ENCODE measurements at places on chromosomes 5 and 9. TPM values are rescaled to one million over a fixed set of nuclear protein-coding genes. Genes with fewer than 3 reads are reported as not detected.

SPTAN1 gene
- 207 TPM for total RNA-seq

FIBCD1 gene
- total RNA-seq: 1.1 TPM

FAM163B gene
- total RNA-seq: not detected

TIMD4 gene
- total RNA-seq: not detected

DMRT2 gene
- 21.1 TPM for total RNA-seq

INSL4 gene
- not detected for total RNA-seq

AFAP1L1 gene
- total RNA-seq: 15.0 TPM

PSD2 gene
- not detected for total RNA-seq

PCDHAC1 gene
- 1.5 TPM for total RNA-seq

GALNT12 gene
- 5.4 TPM for total RNA-seq

NTRK2 gene
- 0.64 TPM for total RNA-seq

HSD17B4 gene
- total RNA-seq: 96.5 TPM

SLC4A9 gene
- not detected for total RNA-seq

KIF4B gene
- 0.03 TPM for total RNA-seq

INSYN2B gene
- total RNA-seq: 1.2 TPM

ABLIM3 gene
- 3.5 TPM for total RNA-seq

TENT4A gene
- total RNA-seq: 23.3 TPM

ZNF622 gene
- total RNA-seq: 66.6 TPM

KCNV2 gene
- not detected for total RNA-seq

CEL gene
- total RNA-seq: not detected

PCDHGA4 gene
- 2.0 TPM for total RNA-seq

PTGES gene
- total RNA-seq: 20.8 TPM

C6 gene
- total RNA-seq: not detected

ADAMTSL1 gene
- total RNA-seq: 8.3 TPM

PNPLA7 gene
- total RNA-seq: 1.8 TPM

INSL6 gene
- total RNA-seq: not detected

PPP1R2B gene
- not detected for total RNA-seq

KIF20A gene
- 61.7 TPM for total RNA-seq

GFI1B gene
- not detected for total RNA-seq

TMEFF1 gene
- 0.45 TPM for total RNA-seq

OR1J2 gene
- not detected for total RNA-seq

IFNB1 gene
- total RNA-seq: not detected

AQP7 gene
- not detected for total RNA-seq

C9orf43 gene
- total RNA-seq: 0.45 TPM

IL9 gene
- not detected for total RNA-seq

ZNF879 gene
- 0.68 TPM for total RNA-seq

ZCCHC10 gene
- total RNA-seq: 9.5 TPM

ADRA1B gene
- total RNA-seq: 1.3 TPM

BHMT2 gene
- total RNA-seq: not detected

CYLC2 gene
- not detected for total RNA-seq

SCGB3A2 gene
- not detected for total RNA-seq

SPINK13 gene
- not detected for total RNA-seq

DAB2 gene
- total RNA-seq: 14.2 TPM

CLIC3 gene
- not detected for total RNA-seq

DDX31 gene
- total RNA-seq: 20.1 TPM

ELL2 gene
- 26.1 TPM for total RNA-seq

HAVCR2 gene
- 1.2 TPM for total RNA-seq

TAF11L10 gene
- not detected for total RNA-seq

PTGS1 gene
- total RNA-seq: 1.1 TPM

IGIP gene
- total RNA-seq: 1.4 TPM

CDC14B gene
- 8.8 TPM for total RNA-seq

ACTBL2 gene
- total RNA-seq: 0.56 TPM

PPP2R2B gene
- total RNA-seq: 0.64 TPM

UIMC1 gene
- 22.9 TPM for total RNA-seq

ENHO gene
- total RNA-seq: not detected

SMIM3 gene
- total RNA-seq: 2.9 TPM

Measured in A375 (cell line).